ENCODE measurements at places on chromosomes 11 and 22.

DNA sequence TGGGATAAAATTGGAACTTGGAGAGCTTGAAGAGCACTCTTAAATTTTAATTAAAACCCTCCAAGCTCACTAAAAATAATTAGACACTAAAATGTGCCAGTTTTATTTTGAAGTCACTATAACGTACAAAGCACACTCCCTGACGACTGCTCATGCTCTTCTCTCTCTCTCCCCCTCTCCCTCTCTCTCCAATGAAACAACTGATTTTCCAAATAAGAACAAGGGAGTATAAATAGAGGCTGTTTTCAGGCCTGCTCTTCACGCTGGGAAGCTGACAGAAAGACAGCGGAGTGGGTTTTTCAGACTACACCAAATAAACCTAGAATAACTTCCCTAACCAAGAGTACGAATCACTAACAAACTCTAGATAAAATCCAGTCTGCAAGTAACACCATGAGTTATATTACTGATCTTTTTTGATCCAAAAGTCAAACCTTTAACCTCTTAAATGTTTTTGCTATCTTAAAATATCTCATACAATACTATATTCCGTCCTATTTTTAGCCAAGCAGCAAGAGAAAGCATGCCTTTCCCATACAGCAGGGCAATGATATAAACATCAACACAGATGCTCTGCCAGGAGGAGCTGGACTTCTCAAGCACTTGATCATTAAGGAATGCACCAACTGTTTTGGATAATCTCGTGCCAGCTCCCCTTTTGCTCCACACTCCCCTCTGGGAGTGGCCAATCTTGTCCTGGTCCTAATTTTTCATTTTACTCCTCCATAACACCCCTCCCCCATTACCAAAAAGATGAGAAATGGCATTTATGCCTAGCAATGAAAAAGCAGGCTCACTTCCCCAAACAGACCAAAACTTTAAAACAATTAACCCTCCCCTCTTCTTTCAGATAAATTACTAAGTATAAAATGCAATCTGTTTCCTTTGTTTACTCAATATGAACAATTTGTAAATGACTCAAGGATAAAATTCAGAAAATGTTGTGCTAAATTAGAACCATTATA, 116.9 kb downstream of the SOX6 start:
- DNase-seq = no peak

DNA sequence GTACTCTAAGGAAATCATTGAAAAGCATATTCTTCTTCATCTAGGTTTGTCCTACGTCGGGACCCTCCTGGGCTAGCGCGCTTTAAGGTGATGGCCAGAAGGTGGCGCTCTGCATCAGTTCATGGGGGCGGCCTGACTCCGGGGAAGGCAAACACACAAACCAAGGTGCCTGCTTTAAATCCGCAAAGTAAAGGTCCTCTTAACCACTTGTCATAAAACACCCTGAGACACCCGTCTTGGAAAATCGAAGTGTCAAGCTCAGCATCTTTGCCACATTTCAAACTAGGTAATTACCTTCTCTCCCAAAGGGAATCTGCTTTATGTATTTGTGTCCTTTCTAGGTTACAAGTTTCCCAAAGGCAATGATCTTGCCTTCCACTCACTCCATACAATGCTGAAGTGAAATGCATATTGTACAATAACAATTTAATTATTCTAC, 33.9 kb downstream of the LMO2 start:
- DNase-seq = peak; percentile 47

- no peak for DNase-seq
Measured at GRCh38 chr11:126140926-126141280, 70.5 kb downstream of the RPUSD4 start.

- no peak for DNase-seq
Measured at GRCh38 chr11:120169981-120170698, 32.2 kb upstream of the TRIM29 start.

- DNase-seq = no peak
Measured at GRCh38 chr11:66280428-66280827, 2.5 kb downstream of the CNIH2 start.

DNA sequence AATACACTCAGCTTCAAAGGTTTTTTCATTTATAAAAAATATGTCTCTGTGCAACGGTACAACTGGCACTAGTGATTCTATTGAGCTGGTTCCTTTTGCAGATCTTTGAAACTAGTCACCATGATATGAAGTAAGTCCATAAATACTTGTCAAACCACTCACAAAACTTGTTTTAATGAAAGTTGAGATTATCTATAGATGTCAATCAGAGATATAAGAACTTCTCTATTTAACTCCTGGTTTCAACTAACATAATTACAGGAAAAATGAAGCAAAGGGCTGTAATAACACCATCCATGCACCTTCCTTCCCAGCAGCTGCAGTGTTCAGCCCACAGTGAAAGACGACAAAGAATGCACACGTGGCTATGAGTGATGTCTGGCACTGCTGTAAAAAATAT, 44.7 kb downstream of the TMEM123 start:
- DNase-seq = no peak

DNA sequence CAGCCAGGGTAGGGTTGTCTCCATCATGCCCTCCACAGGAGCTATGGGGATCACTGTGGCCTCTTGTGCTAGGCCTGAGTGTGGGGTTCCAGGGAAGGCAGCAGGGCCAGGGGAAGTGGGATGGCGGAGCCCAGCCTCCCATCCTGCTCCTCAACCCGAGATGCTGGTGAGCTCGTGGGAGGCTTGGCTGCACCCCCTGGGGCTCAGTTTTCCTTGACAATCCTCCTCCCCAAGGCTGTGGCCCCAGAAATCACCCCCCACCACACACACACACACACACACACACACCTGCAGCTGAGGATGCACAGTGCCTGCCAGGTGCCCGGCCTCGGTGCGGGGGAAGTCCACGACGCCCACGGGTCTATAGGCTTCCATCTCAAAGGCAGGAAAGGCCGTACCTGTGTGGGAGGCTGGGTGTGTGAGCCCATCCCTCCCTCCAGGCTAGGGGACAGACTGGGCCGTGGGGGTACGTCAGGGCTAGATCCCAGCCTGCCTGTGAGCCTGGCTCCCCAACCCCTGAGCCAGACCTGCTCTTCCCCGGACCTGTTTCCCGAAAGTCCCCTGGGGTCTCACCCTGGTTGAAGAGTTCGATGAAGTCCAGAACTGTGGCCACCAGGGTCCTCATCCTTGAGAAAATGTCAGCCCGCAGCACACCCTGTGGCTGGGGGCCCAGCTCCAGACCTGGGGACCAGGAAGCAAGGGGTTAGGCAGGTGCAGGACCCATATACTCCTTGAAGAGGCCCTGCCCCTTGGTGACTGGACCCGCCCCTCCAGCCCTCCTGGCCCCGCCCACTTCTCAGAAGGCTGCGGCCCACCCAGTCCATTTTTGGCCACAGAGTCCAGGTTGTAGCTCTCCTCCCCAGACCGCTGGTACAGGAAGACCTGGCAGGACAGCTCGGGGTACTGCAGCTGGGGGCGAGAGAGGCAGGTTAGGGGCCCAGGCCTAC, 5.2 kb upstream of the TBX10 start:
- no peak for DNase-seq

DNA sequence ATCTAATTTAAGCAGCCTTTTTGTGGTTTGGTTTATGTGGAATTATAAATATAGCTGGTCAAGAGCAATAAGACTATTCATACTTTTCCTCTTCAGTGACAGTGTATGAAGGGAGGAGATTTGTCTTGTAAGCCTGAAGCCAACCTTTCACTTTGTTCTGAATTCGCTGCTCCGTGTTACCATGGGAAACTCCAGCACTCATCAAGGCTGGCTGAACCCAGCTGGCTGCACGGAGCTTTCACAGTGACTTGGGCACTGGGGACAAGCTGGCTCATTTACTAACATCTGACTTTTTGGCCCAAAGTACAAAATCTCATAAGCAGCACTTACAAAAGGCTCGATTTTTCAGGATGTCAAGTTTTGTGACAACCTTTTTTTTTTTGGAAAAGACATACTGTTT, 120.4 kb upstream of the GRIA4 start:
- no peak for DNase-seq

DNA sequence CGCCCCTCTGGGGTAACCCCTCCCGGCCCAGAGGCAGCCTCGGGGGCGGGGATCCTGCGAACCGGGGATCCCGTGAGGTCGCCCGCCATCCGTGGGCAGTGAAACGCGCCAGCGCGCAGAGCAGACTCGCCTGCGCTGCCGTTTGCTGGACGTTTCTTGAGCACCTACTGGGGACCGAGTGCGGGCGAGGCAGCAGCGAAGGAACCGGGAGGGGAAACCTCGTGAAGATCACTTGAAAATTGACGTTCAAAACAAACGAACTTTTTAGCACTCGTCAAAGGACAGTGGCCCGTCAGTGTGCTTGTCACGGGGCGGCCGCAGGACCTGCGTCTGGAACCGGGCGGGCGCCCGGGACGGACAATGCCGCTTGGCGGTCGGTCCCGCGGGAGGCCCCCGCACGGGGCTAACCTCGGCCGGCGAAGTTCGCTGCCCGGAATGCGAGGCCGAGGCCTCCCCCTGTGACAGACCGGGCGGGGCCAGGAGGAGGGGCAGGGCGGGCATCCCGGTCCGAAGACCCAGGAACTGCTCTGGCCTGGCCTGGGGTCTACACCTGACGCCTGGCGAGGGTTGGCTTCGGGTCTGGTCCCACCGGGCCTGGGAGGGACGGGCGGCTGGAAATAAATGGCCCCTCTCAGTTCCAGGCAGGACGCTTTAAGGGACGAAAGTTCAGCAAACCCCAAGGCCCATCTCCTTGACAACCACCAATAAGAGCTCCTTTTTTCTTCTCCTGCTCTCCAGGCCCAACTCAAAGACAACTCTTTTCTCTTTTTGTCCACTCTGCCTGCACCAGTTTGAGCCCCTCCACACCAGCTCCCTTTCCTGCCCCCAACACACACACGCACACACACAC, 723 bp upstream of the SCUBE1 start:
- no peak for DNase-seq

DNA sequence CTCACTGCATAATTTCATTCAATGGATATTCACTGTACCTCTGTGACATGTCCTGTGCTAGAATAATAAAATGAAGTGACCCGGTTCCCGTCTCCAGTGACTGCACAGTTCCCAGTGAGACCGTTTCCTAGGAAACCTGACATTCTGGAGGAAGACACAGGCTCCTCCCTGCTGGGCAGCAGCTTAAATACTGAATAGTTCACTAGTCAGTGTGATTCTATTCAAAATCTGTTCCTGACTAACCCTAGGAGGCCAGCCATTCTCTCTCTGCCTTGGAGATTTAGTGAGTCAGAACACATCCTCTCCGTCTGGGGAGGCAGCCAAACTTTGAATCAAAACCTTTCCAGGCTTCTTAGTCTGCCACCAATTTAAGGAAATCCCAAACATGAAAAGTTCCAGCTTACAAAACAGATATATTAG, 11.3 kb downstream of the TRIM66 start:
- no peak for DNase-seq

GRCh38 chr22:31853736-31854495, 90.4 kb upstream of the YWHAH start:
- no peak for DNase-seq

DNA sequence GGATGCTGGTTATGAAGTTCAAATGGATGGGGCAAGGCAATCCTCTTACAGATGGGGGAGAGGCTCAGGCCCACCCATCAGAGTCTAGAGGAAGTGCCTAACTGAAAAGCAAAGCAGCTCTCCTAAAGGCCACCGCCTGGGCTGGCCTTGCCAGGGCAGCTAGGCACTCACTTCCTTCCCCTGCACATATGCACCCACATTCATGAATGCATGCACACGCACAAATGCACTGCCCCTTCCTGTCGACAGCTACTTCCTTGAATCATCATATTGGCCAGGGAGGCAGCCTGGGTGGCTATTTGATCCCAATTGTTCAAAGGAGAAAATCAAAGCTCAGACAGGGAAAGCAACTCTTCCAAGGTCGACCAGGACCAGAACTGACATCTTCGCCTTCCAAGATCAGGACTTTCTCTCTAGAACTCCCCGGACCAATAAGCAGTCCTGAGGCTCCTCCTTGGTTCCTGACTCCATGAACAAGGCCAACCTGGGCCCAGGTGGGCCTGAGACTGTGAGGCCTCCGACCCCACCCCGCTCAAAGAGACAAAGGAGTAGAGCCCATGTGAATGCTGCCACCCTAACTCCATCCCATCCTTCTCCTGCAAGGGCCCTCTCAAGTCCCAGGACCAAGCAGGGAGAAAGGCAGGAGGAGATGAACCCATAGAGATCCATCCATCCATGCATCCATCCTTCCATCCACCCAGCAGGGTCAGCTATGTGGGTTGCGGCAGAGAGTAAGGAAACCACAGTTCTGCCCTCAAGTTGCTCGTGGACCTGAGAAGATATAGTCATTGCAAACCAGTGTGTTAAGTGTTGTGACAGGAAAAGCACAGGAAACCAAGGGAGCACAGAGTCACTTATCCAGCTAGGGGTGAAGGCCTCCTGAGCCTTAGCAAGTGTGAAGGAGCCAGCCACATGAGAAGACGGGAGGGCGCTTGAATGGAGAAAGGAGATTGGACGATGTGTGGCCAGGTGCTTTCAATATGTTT, 35.4 kb upstream of the LMO1 start:
- no peak for DNase-seq

DNA sequence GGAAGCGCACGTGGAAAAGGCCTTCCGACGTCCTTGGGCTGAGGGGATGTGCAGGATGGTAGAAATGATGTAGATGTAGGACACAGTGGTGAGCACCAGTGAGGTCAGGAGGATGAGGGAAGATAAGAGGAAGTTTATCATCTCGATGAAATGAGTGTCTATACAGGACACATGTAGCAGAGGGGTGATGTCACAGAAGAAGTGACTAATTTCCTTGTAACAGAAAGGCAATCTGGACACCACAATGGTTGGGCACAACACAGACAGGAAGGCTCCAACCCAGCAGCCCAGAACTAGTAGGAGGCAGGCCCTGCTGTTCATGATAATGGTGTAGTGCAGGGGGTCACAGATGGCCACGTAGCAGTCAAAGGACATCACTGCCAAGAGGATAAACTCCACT, 35.0 kb upstream of the OR6M1 start:
- DNase-seq = no peak

- DNase-seq = no peak
Measured at GRCh38 chr11:65493367-65494176, 5.3 kb upstream of the MALAT1 start.

- DNase-seq = no peak
Measured at GRCh38 chr11:86802601-86803051, 2.3 kb downstream of the PRSS23 start.

DNA sequence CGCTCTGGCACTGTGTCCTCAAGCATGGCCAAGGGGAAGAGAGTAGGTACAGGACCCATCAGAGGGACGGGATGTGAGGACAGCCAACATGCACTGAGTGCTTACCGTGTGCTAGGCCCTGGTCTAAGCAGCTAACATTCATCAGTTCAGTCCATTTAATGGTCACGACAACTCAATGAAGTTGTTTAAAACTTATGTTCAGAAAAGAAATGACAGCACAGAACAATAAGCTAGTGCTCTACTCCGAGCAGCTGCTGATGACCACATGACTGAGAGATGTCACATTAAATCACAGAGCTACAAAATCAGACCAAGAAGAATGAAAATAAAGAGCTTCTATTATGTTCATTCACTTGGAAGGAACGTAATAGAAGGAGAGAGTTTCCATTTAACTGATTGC, 26.3 kb downstream of the PRDM10 start:
- no peak for DNase-seq

Data from activated CD4-positive, CD25-positive, alpha-beta regulatory T cell treated with anti-CD3 and anti-CD28 coated beads, Interleukin-2, amount 50 U/mL, for 16 hours (primary cell).